ENCODE measurements at places on chromosomes 16 and 17.

- DNase-seq: no peak
Measured at GRCh38 chr17:74245871-74246270, 28.2 kb upstream of the DNAI2 start.

DNA sequence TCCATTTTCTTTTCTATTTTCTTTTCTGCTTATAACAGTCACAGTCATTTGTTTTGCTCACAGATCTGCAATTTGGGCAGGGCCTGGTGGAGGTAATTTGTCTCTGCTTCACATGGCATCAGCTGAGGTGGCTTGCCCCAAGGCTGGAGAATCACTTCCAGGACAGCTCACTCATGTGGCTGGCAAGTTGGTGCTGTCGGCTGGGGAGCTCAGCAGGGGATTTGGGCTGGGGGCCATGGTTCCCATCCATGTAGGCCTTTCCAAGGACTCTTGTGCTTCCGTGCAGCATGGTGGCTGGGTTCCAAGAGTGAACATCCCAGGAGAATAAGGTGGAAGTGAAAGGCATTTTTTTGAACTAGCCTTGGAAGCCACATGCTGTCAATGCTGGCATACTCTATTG, 85.7 kb downstream of the MGAT5B start:
- DNase-seq: no peak

- no peak for DNase-seq
Measured at GRCh38 chr17:77690271-77691161, 268.0 kb upstream of the TNRC6C start.

- DNase-seq: no peak
Measured at GRCh38 chr16:71811261-71811803, 2.7 kb upstream of the AP1G1 start.

DNA sequence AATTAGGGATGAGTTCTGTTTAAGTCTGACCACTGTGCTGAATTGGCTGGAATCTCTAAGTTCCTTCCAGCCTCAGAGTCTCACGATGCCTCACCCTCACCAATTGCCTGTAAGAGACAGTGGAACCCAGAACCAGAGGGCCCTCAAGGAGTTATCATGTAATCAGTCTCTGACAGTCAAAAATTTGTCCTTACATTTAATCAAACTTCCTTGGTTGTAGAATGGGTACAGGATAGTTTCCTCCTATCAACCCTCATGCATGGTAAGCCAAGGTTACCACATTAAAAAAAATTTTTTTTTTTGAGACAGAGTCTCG, 83.2 kb downstream of the CDK5R1 start:
- DNase-seq: no peak

DNA sequence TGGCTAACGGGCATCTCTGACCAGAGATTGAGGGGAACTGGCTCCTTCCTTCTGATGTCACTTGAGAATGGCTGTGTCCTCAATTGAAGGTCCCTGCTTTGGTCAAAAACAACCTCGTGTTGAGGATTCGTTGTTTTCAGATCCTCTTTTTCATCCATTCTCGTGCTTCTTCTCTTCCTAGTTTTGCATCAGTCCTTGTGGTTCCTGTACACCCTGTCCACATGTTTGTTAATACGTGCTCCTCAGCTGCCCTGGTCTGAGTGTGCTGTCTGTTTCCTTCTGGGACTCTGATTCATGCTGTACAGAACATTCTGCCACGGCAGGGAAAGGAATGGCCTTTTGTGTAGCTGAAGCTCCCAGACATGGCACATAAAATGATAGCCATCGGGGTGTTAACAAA, 863.2 kb upstream of the GOT2 start:
- DNase-seq: no peak

- no peak for DNase-seq
Measured at GRCh38 chr16:86319585-86320236, 190.6 kb upstream of the FOXF1 start.

GRCh38 chr16:7405166-7405565, 72.5 kb downstream of the RBFOX1 start:
- DNase-seq: no peak

DNA sequence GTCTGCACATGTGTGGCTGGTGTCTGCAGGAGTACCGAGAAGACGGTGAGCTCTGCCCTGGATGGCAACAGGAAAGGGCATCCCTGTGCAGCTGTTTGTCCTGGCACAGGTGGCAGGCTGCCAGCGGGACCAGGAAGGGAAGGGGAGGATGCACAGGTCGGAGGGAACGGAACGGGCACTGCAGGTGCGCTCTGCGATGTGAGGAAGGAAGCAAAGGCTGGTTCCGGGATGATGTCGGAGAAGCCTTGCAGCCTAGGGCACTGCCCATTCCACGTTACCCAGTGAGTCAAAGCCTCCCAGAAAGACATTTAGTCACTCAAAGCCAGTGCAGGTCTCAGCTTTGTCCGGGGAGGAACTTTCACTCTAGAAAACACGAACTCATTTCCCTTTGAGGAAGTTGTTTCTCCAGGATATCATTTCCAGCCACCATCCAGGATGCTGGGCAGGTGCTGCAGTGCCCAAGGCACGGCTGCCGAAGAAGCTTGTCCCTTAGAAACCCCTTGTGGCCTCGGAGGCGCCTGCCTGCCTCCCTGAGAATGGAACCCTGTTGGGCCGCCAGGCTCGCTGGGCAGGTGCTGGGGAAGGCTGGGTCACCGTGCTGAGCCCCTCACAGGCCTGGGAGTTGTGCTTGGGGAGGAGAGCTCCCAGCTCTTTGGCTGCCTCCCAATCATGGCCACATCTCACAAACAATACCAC, 4.5 kb upstream of the TMEM235 start:
- no peak for DNase-seq

- no peak for DNase-seq
Measured at GRCh38 chr17:606508-607250, 108.0 kb downstream of the VPS53 start.

- peak; percentile 5 for DNase-seq
Measured at GRCh38 chr16:86051368-86052114, 152.6 kb downstream of the IRF8 start.

GRCh38 chr16:77046206-77046605, 144.8 kb upstream of the MON1B start:
- DNase-seq: no peak

DNA sequence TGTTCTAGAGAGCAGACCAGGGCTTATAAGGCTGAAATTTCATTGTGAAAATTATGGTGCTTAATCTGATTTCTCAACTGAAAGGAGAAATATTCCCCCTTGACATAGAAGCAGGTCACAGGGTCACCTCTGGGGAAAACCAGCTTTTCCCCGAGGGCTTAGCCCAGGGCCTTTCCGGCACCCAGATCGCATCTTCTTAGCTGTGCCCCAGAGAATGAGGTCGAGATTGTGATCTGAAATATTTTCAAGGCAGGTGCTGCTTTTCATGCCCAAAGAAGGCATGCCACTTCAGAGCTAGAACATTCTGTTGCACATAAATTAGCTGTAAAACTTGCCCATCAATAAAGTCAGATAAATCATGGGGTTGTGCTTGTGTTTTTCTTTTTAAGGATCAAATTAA, 25.4 kb upstream of the ARHGAP17 start:
- no peak for DNase-seq

DNA sequence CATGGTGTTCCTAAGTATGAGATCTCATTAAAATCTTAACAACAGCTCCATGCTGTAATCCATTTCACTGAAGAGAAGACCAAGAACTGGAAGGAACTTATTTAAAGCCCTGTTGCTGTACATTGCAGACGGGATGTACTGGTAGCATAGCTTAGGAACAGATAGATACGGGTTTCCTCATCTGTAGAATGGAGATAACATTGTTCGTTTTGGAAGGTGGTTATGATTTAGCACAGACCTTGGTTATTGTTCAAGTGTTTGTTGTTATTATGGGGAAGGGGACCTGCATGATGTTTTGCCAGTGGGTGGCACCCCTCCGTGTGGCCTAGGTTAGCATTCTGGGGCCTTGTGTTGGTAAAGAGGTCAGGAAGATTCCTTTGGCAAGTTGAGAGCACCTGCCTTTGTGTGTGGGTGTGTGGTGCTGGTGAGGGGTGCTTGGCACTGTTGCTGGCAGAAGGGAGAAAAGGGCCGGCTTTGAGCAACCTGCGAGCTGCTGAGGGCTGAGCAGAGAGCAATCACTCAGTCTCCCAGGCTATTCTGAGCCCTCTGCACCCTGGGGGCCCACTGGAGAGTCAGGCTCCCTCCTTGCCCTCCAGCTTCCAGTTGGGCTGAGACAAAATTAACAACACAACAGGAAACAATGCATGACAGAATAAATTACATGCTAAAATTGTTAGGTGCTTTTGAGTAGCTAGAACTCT, 2.3 kb downstream of the TAOK2 start:
- no peak for DNase-seq

DNA sequence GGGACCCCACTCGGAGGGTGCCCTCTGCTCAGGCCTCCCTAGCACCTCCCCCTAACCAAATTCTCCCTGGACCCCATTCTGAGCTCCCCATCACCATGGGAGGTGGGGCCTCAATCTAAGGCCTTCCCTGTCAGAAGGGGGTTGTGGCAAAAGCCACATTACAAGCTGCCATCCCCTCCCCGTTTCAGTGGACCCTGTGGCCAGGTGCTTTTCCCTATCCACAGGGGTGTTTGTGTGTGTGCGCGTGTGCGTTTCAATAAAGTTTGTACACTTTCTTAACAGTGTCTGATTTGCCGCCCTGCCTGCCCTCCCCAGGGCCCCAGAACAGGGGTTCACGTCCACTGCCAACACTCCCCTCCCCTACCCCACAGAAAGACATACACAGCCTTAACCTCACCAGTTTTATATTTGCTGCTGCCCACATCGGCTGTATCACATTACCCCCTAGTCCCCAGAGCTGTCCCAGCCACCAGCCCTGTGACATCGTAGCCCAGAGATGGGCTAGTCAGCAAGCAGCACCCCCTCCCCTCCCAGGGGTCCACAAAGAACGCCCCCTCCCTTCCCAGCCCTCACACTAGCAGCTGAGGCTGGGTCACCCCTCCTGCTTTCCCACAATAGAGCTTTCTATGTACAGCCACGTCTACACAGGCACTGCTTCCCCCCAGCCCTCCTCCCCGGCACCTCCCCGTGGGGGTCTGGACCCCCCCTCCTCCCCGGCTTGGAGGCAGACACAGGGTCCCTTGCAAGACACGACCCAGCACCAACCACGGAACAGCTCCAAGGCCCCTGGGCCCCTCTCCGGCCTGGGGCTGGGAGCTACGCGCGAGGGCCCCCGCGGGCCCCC, 7.9 kb downstream of the GRN start:
- DNase-seq: no peak

DNA sequence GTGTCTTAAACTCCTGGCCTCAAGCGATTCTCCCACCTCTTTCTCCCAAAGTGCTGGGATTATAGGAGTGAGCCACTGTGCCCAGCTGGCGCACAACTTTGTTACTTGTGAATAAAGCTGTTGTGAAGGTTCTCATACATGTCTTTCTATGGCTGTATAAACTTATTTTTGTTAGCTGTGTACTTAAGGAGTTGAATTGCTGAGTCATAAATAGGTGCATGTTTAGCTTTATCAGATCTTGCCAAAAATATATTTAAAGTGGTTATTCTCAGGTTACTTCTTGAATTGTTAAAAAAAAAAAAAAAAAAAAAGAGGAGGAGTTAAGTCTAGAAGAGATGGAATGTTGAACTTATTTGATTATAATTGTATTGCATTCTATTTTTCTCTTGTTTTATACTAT, 47.6 kb upstream of the IRX3 start:
- DNase-seq: no peak

GRCh38 chr17:42814633-42815399, 9.3 kb downstream of the BECN1 start:
- peak; percentile 85 for DNase-seq

DNA sequence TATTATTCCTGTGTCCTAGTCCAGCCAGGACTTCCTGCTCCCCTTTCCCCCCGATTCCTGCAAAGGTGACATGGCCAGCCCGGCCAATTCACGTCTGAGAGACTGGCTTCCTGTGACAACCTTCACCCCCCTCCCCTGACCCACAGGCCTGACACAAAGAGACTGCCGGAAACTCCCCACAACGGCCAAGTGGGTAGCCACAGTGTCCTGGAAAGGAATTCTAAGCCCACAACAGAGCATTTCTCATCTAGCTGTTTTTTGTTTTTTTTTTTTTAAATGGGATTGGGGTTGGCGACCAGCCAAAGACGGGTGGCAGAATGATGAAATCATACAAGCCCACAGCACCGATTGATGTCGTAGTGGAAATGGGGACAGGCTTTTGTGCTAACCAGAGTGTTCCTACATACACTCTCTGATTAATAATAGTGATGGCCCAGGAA, 2.8 kb upstream of the XAF1 start:
- DNase-seq: peak; percentile 70

- peak; percentile 66 for DNase-seq
Measured at GRCh38 chr17:49031965-49032928, 35.1 kb downstream of the IGF2BP1 start.

- DNase-seq: no peak
Measured at GRCh38 chr17:81261096-81261495, 22.0 kb downstream of the NDUFAF8 start.

GRCh38 chr16:30032083-30032819, 1.2 kb upstream of the TLCD3B start:
- DNase-seq: no peak

DNA sequence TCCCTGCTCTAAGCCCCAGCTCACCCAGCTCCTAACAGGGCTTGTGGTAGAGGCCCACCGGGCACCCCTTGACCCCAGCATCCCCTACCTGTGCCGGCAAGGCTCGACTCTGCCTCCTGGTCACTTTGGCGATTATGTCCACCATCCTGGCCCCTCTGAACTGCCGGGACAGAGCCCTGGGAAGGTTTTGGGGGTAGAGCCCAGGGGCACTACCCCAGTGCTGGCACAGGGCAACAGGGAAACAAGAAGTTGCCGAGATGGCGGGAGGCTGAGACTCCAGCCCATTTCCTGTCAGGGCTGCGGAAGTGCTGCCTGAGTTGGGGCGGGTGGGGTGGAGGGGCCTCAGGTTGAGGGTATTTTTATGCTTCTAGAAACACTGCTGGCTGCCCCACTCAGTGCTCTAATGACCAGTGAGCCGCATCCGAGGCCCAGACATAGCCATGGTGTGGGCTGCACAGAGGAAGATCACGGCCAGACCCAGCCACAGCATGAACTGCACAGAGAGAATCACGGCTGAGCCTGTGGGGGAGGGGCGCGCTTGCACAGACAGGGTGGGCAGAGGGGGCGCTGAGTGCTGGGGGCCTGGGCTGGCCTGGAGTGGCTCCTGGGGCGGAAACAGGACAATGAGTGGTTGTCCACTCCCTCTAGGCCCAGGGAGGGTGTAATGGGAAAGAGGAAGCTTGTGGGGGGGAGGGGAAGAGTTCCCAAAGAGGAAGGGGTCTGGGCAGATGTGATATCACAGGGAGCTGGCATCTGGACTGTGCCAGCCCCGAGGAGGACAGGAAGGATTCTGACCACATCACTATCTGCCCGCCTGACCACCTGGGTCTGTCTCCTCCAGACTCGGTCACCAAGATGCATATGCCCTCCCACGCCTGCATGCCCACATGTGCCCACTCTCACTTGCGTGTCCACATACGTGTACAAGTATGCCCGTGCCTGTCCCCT, 22.3 kb downstream of the ARHGAP27 start:
- no peak for DNase-seq

DNA sequence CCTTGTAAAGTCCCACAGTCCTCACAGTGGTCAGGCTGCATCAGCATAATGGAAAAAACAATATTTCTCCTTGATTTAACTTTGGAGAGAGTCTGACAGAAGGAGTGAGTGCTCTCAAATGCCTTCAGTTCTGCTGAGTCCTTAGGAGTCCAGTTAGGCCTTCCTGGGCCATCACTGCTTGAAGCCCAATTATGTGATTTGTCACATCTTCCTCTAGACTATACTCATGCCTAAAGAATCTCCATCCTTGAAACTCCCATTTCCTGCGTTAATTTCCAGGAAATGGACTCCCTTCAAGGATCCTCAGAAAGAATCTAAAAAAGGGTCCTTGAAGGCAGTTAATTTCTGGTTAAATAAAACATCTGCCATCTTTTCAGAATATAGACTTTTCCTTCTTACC, 52.8 kb downstream of the SLFN5 start:
- no peak for DNase-seq

- DNase-seq: no peak
Measured at GRCh38 chr16:54462771-54463170, 176.2 kb upstream of the IRX3 start.

Data from GM04504 (cell line).